Dermis blood vessel endothelial cell (primary cell): ENCODE measurements at places on chromosomes 16 and 17. TPM values are rescaled to one million over a fixed set of nuclear protein-coding genes. Genes with fewer than 3 reads are reported as not detected.

The CPHXL2 gene
- total RNA-seq: not detected in 2 replicates

The KRT39 gene
- total RNA-seq: not detected in 2 replicates

GRCh38 chr16:28082624-28083023 lies 19.1 kb upstream of the GSG1L start:
- DNase-seq: no peak

DNA sequence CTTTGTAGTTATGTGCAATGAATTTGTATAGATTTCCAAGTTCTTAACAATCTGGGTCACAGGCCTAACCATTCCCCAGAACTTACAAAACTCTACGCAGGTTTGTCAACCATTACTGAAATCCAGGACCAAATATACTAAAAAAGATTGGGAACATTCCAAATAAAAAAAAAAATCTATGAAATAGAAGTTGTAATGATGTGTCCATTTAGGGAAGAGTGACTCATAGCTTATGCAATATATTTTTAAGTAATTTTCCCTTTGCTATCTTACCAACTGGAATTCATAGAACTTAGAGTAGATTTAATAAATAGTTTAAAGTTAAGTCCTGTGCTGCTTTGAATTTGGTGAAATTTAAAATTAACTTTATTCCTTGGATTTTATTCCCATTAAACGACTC lies 393.2 kb downstream of the PMP22 start:
- DNase-seq: no peak

- peak; percentile 88 for DNase-seq
Measured at GRCh38 chr16:81517629-81518438, 73.2 kb downstream of the CMIP start.

DNA sequence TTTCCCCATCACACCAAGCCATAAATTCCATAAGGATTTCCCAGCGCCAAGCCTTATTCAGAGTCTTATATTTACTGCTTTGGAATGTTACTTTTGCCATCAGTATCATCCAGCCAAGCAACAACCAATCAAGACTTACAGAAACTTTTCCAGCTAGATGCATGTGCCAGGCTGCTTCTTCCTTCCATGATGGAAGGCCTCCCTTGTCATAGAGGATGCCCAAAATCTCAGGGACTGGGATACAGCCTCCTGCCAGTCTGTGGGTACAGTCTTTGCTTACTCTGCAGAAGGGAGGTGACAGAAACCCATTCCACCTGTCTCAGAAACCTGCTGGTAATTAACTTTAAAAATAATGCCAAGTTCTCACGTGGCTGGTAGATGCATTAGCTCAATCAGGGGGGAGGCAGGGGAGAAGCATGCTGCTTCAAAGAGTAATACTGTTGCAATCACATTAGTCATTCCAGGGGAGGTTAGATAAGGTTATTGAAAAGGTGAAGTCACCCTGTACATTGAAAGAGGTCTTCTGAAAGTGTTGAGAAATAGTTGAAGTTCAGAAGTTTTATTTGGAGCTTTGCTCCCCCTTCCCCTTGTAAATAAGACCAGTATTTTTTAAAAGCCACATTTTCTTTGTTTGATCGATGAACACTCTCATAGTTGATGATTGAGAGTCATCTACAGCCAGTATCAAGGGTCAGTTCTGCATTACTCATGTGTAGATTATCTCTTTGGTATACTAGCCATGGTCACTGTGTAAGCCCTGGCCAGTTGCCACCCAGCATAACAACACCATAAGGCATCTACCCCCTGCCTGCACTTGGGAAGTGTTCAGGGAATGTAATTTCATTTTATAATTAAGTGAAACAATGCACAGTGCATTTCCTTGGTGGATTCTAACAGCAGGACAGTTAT lies 22.2 kb downstream of the HLF start:
- DNase-seq: no peak

- DNase-seq: peak; percentile 49
Measured at GRCh38 chr17:6749519-6749918, 6.3 kb upstream of the XAF1 start.

GRCh38 chr17:41654678-41655607 lies 30.6 kb upstream of the KRT17 start:
- no peak for DNase-seq
